ENCODE measurements at places on chromosomes 4 and X.
A peak's percentile ranks its signal among the peaks of the same experiment; 100 is the strongest.

DNA sequence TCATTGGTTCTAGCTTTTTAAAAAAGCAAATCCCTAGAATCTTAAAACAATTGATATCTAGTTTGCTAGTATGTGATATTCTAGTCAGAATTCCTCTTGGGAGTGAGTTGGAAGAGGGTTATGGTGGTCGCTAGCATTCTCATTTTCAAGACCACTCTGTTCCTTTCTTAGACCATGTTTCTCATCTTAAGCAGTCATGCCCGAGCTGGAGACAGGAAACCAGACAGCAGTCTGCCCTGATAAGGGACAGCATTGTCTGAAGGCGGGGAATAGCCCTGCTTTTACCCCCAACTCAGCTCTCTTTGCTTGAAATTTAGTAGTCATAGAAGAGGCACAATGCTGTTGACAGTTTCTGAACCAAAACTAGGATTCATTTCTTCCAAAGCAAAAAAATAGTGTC lies 5.2 kb downstream of the KLF3 start:
- DNase-seq: no peak

DNA sequence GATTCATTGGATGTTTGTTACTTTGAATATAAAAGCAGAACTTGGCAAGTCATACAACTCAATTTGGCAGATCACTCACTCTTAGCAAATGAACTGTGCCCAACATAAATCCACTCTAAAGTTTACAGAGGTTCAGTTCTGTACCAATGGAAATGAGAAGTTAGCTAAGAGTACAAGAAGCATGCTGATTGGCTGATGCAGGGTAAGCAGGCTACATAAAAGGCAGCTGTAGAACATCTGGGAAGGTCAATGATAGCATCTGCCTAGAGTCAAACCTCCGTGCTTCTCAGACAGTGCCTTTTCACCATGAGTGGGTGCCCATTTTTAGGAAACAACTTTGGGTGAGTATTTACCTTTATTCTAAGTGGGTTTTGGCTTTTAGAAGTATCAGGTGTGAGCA lies at the start of gene TDO2:
TSS of gene TDO2 (plus strand) at position 244 of the 400 bp plus-strand sequence. CDS start at position 307, 63 bp downstream.
- DNase-seq: peak; percentile 41

DNA sequence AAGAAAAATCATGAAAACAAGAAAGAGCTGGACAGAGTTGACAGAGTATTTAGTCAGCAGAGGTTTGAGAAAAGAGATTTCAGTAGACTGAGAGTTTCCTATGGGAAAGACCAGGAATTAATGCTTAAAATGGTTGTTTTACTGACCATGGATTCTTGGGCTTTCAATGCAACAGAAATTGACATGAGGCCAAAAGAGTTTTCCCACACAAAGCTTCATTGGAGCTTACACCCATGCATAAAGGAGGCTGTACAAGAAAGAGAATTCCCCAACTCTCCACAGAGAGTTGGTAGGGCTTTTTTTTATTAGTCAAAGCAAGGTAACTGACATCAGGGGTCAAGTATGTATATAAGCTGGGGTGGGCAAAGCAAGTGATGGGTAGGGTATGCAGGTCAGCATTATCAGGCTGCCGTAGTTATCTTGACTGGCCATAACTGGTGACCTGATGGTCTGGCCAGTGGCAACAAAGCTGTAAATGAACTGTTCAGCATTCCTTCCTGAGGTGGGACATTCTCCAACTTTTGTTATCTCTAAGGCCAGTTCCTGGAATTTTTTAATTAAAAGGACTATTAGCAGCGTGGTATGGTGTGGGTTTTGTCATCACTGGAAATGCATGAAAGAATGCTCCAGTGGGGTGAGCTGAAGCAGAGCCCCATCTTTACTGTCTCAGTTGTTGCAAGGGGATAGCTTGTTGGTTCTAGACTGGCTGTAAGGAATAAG lies 117.0 kb downstream of the ADAM29 start:
- no peak for DNase-seq

GRCh38 chr4:4704267-4704666 lies 155.2 kb upstream of the MSX1 start:
- DNase-seq: no peak

- DNase-seq: no peak
Observed at GRCh38 chrX:50108264-50108663, 92.5 kb downstream of the AKAP4 start.

DNA sequence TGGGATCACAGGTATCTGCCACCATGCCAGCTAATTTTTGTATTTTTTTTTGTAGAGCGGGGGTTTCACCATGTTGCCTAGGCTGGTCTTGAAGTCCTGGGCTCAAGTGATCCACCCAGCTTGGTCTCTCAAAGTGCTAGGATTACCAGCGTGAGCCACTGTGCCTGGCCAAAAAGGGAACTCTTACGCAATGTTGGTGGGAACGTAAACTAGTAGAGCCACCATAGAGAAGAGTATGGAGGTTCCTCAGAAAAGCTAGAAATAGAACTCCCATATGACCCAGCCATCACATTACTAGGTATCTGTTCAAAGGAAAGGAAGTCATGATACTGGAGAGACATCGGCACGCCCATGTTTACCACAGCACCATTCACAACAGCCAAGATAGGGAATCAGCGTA lies 85.9 kb downstream of the PRKX start:
- DNase-seq: no peak

DNA sequence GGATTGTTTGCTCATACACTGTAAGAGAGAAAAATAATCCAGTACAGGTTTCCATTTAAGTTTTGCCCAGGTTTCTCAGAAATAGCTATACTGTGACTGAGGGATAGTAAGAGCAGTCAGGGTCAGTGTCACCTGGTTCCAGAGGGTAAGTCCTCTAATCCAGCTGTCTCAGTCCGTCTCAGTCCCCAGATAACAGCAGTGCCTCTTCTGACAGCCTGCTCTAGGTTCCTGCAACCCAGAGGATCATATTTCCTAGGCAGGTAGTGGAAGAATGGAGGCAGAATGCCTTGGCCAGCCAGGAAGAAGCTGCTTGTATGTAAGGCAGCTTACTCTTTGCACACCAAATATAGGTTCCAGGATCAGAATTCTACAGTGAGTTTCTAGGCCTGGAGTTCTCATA lies 22.6 kb upstream of the GNRHR start:
- no peak for DNase-seq

GRCh38 chr4:169986369-169986768 lies 39.8 kb downstream of the MFAP3L start:
- no peak for DNase-seq

DNA sequence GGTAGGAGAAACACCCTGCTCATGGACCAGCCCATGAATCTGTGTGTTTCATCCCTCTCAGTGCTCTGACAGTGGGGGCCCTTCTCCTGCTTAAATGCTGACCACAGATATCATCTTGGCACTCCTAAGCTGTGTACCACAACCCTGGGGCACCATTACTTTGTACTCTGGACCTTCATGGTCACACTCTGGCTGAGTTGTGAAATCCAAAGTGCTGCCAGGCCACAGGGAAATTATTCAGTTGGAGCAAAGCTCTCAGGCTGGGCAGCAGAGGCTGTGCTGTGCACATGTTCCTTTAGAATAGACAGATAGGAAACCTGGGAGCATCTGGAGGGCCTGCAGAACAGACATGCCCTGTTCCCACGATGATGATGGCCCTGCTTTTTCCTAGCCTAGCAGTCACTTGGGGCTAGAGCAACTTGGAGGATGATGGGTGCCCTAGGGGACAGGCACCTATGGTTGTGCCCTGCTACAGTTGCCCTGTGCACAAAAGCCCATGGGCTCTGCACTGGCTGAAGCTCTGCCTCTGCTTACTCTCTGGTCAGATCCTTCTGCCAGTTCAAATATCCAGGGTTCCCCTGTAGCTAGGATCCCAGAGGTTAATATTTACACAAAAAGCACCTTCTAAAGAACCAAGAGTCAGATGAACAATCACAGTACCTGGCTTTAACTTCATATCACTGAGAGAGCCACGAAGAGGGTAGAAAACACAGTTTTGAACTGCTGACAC lies 48.5 kb upstream of the CDX4 start:
- no peak for DNase-seq

GRCh38 chrX:107734646-107735045 lies 40.9 kb downstream of the TSC22D3 start:
- DNase-seq: no peak

- no peak for DNase-seq
Observed at GRCh38 chrX:39631276-39632229, 466.2 kb downstream of the BCOR start.

GRCh38 chr4:10747186-10747585 lies 62.6 kb upstream of the CLNK start:
- DNase-seq: no peak

- no peak for DNase-seq
Observed at GRCh38 chr4:140668111-140668510, 88.1 kb downstream of the TBC1D9 start.

- DNase-seq: no peak
Observed at GRCh38 chr4:88018466-88018865, 11.0 kb downstream of the PKD2 start.

DNA sequence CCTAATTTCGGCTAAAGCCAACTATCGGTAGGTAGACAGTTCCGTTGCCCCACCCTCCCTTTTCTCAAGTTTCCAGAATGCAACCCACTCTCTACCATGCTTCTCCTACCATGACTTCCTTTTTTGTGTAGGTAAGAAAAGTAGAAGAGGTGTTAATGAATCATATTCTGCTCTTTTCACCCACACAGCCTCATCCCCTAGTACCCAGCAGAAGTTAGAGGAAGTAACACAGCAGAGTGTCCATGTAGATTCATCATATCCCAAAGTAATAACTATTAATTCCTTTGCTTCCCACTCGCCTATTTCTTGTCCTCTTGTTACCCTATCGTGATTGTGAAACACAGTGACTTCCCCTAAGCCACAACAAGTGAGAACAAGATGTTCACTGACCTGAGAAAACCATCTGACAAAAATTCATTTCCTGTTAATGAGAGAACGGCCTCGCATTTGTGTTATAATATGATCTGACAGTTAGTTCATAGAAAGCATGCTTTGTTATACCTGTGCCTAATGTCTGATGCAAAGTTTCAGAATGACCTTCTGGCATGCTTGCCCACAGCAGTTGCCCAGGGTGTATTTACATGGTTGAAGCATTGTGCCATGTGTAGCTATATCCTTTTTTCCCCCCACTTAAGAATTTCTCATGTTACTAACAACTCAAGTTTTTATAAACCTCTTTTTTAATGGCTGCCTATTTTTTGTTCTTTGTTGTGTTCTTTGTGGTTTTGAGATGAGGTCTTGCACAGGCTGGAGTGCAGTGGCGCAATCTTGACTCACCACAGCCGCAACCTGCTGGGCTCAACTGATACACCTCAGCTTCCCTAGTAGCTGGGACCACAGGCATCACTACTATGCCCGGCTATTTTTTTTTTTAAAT lies 185.6 kb downstream of the RAP1GDS1 start:
- no peak for DNase-seq

GRCh38 chr4:180086480-180087190 lies 2156.6 kb upstream of the TENM3 start:
- DNase-seq: no peak

DNA sequence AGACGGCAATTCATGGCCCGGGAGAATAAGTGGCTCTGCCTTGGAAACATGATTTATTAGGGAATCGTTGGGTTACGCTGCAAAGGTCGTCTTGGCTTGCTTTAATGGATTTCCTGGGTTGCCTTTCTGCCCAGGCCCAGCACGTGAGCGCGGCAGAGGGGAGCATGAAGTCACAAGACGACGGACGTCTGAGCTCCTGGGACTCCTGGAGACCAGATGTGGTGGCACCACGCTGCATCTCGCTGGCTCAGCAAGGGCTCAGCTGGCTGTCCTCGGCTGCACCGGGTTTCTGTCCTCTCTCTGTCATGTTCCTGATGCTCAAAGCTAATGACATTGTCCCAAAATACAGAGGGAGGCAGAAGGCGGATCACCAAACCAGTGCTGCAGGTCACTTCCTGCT lies 61.2 kb downstream of the C4orf50 start:
- no peak for DNase-seq

- DNase-seq: no peak
Observed at GRCh38 chr4:103497692-103498091, 222.1 kb downstream of the TACR3 start.

DNA sequence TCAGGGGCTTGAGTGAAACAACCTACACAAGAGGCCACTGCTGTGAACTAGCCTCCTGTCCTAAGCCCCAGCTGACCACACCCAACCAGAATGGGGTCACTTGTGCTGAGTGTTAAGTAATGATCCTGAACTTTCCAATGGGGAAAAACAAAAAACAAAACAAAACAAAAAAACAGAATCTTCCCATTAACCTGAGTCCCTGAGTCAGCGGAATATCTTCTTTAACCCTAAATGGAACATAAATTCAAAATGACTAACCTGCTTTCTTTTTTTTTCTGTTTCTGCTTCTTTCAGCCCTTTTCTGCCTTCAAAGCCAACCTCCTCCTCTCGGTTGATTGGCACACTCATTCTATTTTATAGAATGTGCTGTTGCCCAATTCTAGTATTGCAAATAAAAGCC lies 31.2 kb upstream of the MAGEA8 start:
- DNase-seq: no peak

- DNase-seq: no peak
Observed at GRCh38 chr4:98929341-98930267, 671 bp upstream of the EIF4E start.

- DNase-seq: no peak
Observed at GRCh38 chrX:131704136-131704695, 160.3 kb downstream of the OR13H1 start.

- DNase-seq: no peak
Observed at GRCh38 chr4:117821834-117822233, 212.5 kb upstream of the NDST3 start.

All from liver (tissue), 10 donors.